ENCODE measurements at places on chromosomes 3 and 15.
A peak's percentile ranks its signal among the peaks of the same experiment; 100 is the strongest.

DNA sequence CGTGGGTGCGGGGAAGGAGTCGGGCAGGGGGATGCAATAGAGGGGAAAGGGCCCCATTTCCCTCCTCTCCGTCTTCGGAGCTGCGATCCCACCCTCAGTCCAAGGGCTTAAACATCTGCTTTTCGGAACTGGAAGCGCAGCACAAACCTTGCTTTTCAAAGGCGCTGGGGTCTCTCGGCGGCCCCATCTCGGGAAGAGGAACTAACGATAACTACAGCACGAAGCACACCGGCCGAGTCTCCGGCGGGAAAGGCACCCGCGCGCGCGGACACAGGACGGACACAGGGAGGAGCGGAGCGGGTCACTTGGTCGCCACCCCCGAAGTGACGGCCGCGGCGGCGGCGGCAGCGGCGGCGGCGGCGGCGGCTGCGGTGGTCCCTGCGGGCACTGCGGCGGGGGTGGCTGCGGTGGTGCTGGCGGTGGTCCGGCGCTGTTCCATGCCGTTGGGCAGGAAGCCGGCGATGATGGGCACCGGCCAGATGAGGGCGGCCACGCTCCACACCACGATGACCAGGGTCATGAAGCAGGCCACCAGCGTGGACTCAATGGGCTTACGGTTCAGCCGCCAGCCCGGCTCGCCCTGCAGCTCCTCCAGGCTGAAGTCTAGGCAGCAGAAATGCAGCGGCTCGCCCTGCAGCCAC, 1.1 kb downstream of the TMEM158 start:
- peak; percentile 21 for DNase-seq

- DNase-seq, result no peak
Observed at GRCh38 chr3:13236557-13237173, 163.4 kb upstream of the IQSEC1 start.

DNA sequence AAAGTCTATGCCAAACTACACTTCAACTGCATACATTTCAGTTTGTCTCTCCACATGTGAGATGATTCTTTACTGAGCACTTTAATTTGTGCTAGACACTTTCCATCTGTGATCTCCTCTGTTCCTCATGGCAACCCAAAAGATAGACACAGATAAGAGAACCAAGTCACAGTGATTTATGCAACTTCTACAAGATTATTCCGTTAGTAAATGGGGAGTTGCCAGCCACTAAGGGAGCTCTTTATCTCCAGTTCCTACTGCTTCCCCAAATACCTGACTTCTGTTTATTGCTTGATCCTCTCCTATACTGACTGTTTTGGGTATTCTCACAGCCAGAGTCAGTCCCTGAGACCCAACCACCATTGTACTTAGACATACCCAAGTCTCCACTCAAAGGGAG, 24.1 kb upstream of the AKAP13 start:
- no peak for DNase-seq

DNA sequence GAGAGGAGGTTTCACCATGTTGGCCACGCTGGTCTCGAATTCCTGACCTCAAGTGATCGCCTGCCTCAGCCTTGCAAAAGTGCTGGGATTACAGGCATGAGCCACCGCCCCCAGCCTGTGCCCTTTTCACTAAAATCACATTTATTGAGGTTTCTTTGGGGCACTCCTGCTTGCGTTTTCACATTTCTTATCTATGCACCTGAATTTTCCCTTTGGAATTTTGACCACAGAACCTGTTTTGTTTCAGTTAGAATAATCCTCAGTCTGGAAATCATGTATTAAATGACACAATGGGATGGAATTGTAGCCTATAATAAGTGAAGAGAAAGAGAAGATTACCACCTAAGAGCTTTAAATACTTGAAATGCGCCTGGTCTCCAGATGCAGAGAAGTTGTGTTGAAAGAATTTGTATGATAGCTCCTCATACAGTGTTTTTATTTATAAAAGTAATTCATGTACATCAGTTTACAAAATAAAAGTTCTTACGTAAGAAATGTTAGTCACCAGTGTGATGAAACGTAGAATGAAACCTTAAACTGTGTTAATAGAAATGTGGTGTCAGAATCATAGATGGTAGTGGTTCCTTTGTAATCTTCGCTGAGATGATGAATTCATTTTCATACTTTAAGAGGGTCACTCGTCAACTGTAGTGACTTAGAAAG, 107.0 kb downstream of the TCF12 start:
- no peak for DNase-seq

DNA sequence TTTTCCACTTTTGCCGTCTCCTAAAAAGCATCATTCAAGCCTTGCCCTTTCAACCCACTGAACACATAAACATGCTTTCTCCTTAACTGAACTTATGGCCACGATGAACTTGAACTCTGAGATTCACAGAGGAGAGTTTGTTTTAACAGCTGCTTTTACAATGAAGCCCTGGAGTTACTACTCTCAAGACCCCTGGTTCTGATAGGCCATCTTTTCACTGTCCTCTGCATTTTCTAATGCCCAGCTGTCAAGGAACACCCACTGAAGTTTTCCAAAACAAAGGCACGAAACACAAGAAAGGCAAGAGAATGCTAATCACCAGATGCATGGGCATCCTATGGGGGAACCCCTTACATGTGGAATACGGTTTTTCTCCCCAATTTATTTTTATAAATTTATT, 100.8 kb downstream of the ADAMTS9 start:
- DNase-seq, result no peak

DNA sequence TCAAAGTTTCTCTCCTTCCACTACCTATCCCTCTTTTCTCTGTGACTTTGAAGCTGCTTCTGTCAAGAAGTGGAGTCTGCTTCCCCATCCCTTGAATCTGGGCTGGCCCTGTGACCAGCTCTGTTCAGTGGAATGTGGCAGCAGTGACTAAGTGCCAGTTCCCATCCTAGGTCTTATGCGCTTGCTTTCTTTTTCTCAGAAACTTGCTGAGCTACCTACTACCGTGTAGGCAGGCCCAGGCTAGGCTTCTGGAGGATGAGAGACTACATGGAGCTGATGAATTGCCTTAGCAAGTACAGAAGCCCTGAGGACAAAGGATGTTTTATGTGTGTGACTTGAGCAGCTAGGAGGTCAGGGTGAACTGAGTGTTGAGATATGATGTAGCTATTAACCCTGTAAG, 123.2 kb downstream of the PDCD6IP start:
- no peak for DNase-seq

DNA sequence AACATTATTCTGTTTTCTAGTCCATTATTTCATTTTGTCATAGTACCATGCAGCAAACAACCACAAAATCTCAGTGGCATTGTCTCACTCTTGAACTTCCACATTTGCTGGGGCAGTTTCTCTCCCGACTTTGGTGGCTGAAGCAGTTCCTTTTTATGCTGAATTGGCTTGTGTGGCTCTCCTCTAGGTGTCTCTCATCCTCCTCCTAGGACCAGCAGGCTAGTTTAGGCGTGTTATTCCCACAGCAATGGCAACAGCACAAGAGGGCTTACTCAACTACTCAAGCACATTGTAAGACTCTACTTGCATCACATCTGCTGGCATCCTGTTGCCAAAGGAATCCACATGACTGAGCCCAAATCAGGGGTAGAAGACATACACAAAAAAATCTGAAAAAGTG, 201.8 kb upstream of the KCNH8 start:
- no peak for DNase-seq

DNA sequence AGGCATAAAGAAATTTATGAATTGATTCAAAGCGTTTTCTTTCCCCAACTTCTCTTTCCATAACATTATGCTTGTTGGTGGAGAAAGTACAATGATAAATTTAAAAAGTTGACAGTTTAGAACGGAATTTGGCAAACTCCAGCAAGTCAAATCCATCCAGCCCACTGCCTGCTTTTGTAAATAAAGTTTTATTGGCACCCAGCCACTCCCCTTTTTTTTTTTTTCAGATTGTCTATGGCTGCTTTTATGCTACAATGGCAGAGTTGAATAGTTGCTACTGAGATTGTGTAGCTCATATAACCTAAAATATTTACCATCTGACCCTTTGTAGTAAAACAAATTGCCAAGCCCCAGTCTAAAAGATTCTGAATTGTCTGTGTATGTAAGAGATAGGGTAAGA, 112.8 kb upstream of the RBMS3 start:
- no peak for DNase-seq

- no peak for DNase-seq
Observed at GRCh38 chr3:101413656-101414055, 93.3 kb upstream of the IMPG2 start.

GRCh38 chr3:151537726-151538125, 76.9 kb upstream of the IGSF10 start:
- no peak for DNase-seq

DNA sequence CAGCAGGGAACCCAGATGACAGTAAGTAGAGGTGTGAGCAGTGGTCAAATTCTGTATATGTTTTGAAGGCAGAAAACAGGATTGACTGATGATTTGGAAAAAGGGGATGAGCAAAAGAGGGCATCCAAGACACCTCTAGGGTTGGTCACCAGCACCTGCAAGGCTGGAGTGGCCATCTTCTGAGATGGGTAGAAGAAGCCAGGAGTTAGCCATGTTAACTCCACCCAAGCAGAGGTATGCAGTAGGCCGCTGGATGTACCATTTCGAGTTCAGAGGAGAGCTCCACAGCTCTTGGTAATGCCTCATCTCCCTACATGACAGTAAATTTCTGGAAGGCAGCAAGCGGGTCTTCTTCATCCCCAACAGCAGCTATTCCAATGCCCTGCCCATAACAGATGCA, 7.0 kb downstream of the RFTN1 start:
- no peak for DNase-seq

DNA sequence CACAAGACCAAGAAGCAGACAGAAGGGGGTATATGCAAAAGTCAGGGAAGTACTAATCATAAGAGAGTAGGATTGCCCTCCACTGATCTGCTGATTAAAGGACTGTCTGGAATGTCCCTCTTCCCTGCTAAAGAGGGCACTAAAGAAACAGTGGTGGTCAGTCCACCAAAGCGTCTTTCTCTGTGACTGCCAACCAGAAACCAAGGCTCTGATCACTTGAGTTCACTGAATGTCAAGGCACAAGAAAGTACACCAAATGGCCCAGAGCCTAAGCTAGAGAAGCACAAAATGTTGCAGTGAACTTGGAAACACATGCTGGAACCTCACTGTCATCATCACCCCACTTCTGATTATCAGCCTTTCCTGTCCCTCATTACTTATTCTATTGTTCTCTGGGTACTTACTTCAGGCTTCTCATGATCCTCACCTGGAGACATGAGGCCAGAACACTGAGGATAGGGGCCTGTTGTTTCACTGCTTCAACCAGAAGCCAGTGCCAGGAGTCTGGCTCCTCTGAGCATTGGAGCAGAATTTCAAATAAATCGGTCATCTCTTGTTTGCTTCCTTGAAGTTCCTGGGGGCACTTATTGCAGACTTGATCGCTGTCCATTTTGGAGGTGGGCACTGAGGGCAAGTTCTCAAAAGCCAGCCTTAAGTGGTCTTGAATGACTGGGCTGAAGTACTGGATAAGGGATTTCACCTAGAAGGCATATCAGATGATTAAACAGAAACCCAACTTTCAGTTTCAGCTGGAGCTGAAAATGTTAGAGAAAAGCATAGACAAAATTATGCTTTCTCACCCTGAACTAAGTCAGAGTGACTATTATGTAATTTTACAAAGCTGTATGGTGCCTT, 58.9 kb downstream of the EIF3J start:
- DNase-seq, result no peak
